NCI-H1092 treated with DMSO at 0.1 percent for 48 hours (cell line): ENCODE measurements at places on chromosomes 11 and 22.

GRCh38 chr22:49469896-49470740, 357.6 kb downstream of the BRD1 start:
- DNase-seq, result no peak

DNA sequence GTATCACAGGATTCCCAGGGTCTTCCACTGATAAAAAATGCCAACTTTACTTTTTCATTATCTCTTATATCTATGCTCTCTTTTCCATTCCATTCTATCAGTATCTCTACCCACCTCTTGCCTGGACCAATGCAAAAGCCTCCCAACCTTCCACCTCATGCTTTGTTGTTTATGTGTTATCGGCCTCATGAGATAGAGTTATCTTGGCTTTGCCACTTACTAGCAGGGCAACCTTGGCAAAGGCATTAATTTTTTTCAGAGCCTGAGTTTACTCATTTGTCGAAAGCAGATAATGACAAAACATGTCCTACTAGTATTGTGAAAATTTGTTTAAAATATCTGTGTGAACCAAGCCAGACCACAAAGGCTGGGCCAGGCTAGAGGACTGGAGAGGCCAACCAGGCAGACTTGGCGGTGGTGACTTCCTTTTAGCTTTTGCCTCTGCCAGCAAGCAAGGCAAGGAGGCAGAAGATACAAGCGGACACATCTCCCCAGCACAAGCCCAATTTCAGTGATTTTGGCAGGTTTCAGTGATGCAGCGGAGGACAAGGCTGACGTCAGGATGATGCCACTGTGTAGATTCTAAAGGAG, 106.9 kb downstream of the ADAMTS15 start:
- DNase-seq, result no peak

- DNase-seq, result no peak
Observed at GRCh38 chr22:22536916-22537315, 16.8 kb upstream of the ZNF280A start.

DNA sequence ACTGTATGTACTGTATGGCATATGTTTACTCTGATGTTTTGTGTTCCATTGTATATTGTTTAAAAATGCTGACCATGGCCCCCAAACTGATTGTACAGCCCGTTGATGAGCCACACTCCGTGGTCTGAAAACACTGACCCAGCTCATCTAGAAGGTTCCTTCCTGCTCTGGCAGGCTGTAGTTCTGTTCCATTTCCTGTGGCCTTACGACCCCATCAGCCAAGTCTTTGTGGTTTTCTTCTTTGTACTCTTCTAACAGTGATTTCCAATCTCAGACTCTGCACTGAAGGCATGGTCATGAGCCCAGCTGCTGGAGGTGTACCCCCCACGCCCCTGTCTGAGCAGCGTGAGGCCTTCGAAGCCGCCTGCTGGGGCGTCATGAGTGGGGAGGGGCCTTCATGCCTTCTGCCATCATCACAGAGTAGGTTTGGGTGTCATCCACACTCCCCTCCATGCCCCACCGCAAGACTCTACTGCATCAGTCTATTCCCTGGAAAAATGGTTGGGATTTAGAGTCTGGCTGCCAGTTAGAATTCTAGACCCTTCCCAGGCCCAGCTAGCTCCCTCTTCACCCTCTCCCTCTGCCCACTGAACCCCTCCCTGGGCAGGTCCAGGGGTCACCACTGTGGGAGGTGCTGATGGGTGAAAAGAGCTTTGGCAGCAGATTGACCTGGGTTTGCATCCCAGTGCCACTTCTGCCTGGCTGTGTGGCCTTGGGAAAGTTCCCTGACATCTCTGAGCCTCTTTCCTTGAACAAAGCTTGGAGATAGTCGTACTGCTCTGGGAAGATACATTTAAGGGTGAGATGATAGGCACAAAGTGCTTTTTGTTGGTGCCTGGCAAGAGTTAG, 11.3 kb upstream of the C11orf96 start:
- no peak for DNase-seq

DNA sequence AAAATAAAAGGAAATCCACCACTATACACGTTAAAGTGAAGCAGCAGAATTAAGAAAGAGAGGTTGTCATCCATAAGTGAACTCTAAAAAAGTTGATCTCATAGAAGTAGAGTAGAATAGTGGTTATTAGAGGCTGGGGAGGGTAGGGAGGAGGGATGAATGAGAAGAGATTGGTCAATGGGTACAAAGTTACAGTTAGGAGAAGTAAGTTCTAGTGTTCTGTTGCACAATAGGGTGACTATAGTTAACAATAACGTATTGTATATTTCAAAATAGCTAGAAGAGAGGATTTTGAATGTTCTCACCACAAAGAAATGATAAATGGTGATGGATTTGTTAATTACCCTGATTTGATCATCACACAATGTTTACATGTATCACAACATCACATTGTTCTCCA, 72.0 kb downstream of the CD82 start:
- no peak for DNase-seq

GRCh38 chr11:7020183-7020917, at the start of the genes NLRP14 and ZNF214:
Gene NLRP14, plus strand, starts transcription at chr11:7020479. Its CDS starts 18,108 bp downstream, at chr11:7038587.
Gene ZNF214, minus strand, starts transcription at chr11:7020346. Its CDS starts 17,511 bp downstream, at chr11:7002835.
- DNase-seq, result no peak

DNA sequence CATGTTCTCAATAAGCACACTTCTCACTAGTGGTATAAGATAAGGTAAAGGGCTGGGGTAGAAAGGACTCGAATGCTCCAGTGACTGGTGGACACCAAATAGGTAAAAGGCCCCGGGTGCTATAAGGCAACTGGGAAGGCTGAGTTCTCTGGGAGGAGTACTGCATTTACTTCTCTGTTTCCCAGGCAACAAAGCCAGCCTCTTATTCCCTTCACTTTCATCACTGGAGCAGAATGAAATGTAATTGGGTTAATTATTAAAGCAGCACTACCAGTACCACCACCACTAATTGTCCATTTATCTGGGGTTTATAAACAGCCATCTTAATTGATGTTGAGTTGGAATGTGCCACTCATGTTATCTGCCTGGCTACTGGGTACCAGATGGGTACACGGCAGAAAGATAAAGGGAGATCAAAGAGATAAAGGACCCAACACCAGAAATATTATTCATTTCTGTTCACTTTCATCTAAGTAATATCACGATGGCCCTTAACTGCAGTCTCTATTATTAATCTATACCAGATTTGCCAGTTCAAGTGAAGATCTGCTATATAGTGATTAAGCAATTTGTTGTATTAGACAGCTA, 94.4 kb upstream of the CHRM4 start:
- DNase-seq, result no peak

DNA sequence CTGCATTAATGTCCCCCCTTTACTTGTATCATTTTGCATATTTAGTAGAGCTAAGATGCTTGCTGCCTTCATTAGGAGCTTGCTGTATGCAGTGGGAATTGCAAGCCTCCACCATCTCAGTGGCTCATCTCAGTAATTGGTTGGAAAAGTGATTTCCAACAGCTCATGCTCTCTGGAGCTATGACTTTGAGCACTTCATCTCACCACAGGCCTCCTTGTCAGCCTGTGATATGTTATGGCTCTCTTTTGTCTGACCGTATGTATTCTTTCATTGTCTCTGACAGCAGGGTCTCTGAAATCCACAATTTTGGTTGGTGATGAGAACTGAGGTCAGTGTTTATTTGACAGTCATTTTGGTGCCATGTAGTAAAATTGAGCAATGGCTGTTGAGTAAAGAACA, 345.1 kb downstream of the FAT3 start:
- no peak for DNase-seq

- no peak for DNase-seq
Observed at GRCh38 chr11:64238999-64239398, 1.9 kb upstream of the FKBP2 start.

- DNase-seq, result no peak
Observed at GRCh38 chr11:73389916-73390315, 13.7 kb downstream of the RELT start.

DNA sequence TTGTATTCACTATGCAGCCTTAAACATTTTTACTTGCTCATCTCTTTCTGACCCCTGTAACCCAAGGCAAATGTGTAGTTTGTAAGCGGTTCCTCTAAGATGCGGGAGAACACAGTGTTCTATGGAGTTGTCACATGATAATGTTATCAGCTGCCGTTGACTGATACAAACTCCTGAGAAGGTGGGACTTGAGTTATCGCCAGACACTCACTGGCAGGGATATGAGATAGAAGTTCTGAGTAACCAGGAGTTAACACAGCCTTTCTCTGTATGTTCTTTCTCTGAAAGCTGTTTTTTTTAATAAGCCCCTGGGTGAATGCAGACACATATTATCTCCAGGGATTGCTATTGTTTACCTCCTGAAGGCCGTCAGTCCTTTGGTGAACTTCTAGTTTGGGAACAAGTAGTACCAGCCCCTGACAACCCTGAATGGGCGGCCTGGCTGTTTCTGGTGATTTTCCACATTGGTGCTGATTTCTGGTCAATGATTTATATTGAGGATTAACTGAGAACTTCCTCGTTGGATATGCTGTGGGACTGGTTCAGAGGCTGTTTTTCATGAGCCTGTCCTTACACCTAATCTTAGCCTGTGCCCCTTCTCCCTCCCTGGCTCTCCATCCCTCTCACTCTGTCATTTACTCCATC, 155.3 kb upstream of the RASSF10 start:
- DNase-seq, result no peak

DNA sequence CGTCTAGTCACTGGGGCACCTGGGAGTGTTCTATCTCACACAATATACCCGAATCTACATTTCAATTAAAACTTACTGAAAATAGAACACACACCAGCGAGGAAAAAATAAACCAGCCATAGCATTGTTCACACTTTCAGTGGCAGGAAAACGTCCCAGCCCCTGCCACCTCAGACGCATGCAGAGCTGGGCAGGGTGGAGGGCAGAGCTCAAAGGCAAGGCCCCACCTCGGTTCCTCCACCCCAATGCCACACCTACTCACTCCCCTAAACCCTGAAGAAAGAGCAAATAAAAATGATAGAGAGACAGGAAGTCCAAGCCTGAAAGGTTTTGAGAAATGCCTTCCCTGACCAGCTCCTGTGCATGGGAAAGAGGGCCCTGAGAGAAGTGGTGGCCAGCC, 14.8 kb downstream of the B3GNT6 start:
- no peak for DNase-seq

- DNase-seq, result no peak
Observed at GRCh38 chr11:86885311-86885710, 69.9 kb downstream of the FZD4 start.

DNA sequence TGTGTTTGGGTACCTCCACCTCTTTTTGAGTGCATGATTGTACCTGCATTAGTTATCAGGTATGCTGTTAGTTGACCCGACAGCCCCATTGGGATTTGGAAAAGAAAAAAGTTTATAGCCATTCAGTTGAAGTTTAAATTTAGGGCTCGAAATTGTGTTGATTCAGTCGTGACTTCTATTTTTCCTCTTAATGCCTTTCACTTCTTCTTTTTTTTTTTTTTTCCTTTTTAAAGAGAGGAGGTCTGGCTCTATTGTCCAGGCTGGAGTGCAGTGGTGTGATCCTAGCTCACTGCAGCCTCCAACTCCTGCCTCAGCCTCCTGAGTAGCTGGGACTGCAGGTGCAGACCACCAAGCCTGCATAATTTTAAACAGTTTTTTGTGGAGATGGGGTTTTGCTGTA, 2.3 kb downstream of the STT3A start:
- DNase-seq, result no peak

GRCh38 chr11:111549869-111550203, 9.3 kb downstream of the LAYN start:
- no peak for DNase-seq

DNA sequence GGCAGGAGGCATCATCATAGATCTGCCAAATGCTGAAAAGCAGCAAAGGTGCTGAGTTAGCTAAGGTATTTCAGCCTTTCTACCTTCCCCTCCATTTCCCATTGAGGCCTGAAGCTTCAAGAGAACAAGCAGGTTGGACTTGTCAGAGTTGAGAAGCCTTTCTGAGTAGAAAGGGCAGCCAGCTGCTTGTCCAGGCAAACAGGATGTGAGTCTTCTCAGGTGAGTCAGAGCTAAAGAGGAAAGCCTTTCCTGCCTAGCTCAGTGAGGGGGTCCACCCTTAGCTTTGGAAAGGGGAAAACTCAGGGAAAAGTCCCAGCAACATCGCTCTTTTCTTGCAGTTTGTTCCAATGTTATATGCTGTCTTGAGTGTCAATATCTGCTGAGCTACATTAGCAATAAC, 13.2 kb upstream of the MPZL2 start:
- no peak for DNase-seq

DNA sequence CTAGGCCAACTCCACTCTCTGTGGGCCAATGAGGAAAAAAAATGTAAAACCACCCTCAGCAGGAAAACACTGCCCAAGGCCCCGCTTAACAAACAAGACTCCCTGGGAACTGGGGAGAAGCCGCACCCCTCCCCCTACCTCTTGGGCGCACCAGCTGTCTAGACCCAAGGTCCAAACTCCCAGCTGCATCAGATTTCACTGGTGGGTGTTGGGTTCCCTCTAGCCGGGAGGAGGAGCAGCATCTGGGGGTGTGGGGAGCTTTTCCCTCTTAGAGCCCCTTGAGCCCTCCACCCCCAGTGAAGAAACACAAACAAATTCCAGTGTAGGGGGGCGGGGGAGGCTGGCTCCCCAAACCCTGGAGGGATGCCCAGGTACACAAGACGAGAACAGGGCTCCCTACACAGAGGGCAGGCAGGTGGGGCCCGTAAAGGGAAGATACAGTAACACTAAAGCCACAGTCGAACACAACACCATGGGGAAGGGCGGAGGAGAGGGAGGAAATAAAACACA, 64.9 kb downstream of the NECTIN1 start:
- DNase-seq, result peak; percentile 78

DNA sequence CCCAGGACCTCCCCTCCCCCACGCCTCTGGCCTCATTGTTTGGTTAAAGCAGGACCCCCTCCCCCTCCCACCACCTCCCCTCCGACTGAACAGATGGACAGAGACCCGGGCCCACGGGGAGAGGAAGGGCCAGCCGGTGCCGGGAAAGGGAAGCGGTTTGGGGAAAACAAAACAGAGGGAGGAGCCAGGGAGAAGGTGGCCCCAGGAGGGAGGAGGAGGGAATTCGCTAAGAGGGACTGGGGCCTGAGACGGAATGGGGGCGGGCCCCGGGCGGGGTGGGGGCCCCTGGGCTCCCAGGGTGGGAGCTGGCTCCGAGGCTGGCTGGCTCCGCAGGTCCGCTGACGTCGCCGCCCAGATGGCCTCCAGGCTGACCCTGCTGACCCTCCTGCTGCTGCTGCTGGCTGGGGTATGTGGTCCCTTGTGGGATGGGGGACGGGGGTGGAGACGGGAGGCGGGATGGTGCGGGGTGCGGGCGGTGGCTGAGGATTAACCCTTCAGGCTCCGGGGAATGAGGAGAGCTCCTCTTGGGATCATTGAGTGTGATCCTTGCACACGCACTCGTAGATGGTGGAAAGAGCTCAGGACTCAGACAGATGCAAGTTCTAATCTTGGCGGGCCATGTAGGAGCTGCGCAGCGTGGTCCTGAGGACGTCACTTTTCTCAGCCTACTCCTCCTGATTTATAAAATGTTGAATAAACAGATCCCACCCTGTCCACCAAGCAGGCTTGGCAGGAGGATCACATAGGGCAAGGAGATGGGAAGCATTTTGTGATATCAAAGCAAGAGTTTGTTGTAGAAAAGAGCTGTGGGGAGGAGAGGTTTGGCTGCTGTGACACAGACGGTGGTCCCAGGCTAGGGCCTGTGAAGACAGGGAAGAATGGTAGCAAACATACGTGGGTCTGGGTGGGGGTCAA, 688 bp downstream of the SERPING1 start:
- no peak for DNase-seq

GRCh38 chr11:34754171-34754823, 133.4 kb downstream of the EHF start:
- DNase-seq, result no peak
